NK-92 treated with Interleukin-12 subunit alpha and Interleukin-12 subunit beta, amount 100 ng/mL, for 24 hours (cell line): ENCODE measurements at places on chromosomes 6 and 20.

DNA sequence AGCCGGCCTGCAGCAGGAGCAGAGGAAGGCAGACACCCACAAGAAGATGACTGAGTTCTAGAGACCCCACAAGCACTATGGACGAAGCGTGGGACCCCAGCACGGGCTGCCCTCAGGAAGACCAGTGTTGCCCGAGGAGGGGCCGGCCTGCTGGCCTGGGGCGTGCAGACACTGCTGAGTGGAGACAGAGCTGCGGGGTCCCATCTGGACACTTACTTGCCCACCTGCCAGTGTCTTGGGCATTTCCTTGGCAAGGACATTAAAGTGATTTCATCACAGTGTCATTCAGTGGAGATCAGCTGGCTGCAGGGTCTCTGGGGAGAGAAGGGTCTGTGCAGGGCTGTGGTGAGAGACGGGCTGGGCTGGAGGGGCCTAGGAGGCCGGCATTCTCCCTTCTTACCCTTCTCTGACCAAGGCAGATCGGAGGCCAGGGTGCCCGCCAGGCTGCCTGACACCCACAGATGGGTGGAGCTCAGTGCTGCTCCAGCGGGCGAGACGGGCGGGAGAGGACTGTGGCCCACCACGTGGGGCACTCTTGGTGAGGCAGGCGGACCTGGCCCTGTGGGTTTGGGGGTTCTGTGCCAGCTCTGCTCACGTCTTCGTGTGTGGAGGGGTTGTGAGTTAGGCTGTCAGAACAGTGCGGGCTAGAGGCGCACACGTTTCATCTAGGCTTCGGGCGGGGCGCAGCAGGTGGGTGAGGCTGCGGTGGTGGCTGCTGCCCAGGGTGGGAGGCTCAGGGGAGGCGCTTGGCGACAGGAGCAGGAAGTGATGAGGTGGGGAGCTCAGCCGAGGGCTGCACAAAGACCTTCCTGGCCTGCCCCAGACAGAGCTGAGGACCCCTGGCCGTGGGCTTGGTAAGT lies at the start of gene LIME1:
LIME1 (plus strand) TSS at position 806 of the 860 bp plus-strand sequence. CDS start 886 bp downstream, outside the sequence.
- no peak for DNase-seq

DNA sequence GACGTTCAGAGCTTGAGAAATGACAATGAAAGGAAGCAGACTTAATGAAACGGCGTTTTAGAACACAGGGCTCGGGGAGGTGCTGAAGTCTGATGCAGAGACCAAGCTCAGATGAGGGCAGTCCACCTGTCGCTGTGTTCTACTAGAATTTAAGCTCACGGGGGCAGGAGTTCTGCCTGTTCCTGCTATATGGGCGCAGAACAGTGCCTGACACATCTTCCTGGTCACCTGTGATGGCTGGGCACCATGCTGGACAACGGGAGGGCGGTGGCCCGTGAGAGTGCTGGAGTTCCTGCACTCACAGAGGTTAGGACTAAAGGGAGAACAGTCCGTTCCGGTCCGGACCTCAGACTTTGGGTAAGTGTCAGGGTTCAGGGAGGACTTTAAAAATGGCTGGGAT lies 130.6 kb downstream of the ERMARD start:
- no peak for DNase-seq

DNA sequence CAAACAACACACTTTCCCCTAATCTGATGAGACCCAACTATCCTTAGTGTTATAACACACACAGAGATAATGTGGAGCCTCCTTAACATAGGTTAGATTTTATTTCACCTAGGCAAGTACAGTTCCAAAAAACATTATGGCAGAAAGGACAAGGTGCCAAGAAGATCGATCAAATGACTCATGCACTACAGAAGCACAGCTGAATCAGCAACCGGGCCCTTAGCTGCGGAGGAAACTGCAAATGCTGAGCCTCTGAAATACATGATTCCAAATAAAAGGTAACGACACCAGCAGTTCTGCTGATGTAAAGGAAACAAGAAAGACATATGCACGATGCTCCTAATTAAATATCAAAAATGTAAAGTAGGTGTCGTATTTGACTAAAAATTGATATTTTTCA lies 19.9 kb upstream of the MUC21 start:
- DNase-seq = no peak

DNA sequence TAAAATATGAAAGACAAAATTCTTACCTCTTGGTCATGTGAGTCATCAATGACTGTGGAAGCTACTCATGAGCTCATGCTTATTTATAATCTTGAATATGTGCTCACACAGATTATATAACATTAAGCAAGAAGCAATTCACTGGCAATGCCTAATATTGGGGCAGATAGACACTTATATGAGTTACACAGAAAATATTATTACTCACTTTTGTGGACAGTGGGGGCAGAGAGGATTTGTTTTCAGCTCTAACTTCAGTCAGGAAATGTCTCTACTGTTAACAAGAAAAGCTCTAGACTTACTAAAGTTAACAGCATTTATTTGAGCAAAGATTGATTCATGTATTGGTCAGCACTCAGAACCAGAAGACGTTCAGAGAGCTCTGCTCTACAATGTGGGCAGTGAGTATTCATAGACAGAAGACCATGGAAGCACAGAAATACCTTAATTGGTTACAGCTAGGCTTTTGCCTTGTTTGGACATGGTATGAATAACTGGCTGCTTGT lies 85.8 kb upstream of the AHI1 start:
- no peak for DNase-seq

- DNase-seq = no peak
These were observed 2.4 kb upstream of the MAN1A1 start for GRCh38 chr6:119352001-119352400.

DNA sequence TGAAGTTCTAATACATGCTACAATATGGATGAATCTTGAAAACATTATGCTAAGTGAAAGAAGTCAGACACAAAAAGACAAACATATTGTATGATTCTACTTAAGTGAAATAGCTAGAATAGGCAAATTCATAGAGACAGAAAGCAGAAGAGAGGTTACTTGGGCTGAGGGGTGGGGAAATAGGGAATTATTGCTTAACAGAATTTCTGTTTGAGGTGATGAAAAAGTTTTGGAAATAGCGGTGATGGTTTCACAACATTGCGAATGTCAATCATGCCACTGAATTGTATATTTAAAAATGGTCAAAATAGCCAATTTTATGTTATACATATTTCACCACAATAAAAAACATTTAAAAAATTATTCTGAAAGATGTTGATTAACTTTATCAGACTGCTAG lies 6.1 kb downstream of the SLC26A8 start:
- no peak for DNase-seq

- DNase-seq = no peak
These were observed 160.5 kb upstream of the MMS22L start for GRCh38 chr6:97443408-97444080.

DNA sequence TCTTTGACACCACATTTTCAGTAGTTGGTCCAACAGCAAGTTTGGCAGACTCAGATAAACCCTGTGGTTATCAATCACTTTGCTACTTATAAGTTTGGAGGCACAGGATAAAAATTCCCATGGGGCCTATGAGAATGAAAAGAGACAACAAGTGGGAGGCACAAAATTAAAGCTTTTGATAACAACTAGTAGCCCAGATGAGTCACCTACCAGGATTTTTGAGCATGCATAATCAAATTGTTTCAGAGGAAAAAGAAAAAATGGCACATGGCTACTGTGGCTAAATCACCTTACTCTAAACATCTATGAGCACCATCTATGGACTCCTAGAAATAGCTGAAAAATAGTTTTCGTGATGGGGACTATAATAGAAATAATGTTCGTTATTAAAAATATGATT lies 40.8 kb upstream of the BMP5 start:
- DNase-seq = no peak

- no peak for DNase-seq
These were observed 59.9 kb upstream of the PMEPA1 start for GRCh38 chr20:57769756-57770155.

DNA sequence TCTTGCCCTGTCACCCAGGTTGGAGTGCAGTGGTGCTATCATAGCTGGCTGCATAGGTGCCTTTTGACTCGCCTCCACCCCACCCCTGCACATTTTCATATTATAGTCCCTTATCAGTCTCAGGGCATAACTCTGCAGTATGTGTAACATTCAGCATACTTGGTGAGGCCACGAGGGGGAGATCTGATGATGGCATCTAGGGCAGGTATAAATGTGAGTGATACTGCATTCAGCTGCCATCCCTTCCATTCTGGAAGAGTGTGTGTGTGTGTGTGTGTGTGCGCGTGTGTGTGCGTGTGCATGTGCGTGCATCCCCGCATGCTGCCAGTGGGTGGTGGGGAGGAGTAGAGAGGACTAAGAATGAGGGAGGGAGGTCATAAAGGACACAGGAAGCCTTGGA lies 81.4 kb downstream of the JARID2 start:
- DNase-seq = no peak

DNA sequence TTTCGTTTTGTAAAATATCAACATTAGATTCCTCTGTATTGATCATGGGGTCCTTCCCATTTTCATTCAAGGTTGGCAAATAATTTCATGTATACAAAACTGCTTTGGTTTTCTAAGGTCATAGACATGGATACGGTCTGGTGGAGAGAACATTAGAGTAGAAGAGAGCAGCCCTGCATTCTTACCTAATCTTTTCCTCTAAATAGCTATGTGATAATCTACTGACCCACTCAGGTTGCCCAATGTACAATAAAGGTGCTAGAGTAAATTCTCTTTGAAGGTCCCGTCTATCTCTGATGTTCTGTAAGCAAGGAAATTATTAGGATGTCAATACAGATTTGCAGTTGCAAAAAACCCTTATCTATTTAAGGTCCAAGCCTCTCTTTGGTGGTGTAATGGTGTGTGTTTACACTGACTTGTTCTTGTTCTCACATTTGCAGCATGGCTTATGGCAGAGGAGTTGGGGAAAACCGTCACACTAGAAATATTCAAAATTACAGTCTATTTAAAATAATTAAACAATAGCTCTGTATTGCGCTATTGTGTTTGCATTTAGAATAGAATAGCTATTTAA lies 31.2 kb upstream of the NOX3 start:
- no peak for DNase-seq

DNA sequence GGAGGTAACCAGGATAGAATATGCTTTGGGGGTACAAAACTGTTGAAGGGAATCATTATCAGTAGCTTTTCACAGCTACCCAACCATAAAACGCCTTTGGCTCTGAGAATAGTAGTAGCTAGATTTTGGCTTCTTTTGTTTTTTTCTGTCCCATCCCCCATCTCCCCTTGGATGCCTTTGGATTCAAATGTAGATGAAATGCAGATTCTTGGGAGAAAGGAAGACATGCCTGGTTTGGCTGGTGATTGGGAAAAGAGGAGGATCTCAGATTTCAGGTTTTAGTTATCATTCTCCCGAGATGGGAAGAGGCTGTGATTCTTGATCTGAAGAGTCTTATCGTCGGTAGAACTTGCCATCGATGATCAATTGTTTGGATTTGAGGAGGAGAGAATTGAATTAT lies 3.5 kb upstream of the CDYL start:
- DNase-seq = no peak

DNA sequence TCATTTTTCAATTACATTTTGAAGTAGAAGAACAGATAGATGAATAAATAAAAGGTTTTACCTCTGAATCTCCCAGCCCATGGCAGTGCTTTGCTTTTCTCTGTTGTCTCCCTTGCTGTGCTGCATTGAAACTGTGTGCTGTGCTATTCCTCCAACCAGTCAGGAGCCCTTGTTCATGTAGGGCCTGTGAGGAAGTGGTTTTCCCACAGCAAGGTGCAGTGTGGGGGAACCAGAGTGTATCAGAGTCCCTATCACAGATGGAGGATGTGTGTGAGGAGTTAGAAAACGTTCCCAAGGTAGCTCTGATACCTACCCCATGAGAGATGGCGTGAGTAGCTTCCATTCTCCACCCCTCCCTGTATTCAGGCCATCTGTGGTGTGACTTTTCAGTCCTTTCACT lies 72.8 kb upstream of the RALGAPA2 start:
- no peak for DNase-seq

DNA sequence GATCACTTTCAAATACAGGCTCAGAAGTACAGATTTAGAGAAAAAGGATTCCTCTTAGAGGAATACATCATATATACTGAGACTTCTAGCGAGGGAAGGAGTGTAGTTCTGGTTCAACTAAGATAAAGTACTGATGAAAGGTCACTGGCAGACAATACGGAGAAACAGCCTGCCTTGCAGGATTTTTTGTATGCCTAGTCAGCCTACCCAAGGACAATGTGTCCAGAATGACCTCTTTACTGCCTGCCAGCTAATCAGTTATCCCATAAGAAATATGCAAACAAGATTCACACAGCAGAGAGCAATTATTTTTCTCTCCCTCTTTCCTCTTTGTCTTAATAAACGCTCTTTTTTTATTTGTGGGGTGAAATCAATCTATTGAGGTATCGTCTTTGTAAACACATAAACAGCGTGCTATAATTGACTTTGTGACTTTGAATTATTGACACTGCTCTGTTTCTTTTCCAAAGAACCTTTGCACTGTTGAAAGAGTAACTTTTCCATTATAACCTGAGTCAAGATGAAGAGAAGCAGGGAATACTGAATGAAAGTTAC lies 1.4 kb upstream of the TSPYL4 start:
- DNase-seq = no peak

DNA sequence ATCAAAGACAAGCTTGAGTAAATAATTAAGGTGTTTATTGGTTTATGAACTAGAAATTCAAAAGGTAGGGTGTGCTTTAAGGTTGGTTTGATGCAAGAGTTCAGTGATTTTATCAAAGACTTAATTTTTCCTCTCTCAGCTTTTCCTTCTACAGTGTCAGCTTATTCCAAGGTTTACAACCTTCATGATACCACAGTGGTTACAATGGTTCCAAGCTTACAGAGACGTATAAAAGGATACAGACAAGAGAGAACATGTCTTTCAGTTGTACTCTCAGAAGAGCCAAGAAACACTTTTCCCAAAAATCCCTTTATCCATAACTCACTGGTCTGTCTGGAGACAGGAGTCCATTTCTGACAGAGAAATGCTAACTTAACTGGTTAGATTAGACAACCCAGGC lies 93.5 kb upstream of the LOC128125822 start:
- DNase-seq = no peak

DNA sequence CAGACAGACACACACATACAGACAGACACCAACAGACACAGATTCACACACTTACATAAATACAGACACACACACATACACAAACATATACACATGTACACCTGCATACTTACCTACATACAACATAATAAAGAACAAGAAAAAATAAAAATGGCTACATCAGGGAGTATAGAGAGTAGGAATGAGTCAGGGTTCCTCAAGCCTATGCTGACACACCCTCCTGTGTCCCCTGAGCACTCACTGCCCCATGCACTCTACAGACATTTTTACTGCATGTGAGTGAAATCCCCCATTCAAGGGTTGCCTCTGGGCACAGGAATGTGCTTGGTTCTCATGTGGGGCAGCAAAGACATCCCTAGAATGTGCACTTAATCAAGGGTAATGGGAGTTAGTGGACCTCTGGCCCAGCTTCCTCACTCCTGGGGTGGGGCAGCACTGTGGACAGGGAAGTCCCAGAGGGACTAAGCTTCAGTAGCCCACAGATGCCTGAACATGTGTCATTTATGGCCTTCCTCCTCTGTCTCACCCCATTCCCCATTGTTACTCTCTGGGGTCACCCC lies 185.9 kb upstream of the FOXA2 start:
- no peak for DNase-seq

- no peak for DNase-seq
These were observed 17.1 kb downstream of the DEFB114 start for GRCh38 chr6:49946835-49947234.
